RWPE2 (cell line): ENCODE measurements at places on chromosomes 5 and 9.

DNA sequence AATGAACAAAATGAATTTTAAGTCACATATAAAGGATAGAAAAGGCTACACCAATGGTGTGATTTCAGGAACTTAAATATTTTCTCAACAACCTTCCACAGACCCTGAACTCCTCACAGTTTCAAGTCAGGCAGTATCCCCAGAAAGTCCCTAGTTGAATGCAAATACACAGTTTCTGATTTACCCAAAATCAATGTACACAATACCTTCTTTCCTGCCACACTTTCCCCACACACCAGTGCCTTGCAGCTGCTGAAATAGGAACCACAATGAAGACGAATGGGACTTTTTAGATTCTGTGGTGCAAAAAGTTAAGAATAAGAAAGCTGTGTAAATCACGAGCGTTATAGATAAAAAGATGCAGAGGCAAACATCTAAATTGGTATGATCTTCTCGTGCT lies 552.4 kb upstream of the MEF2C start:
- no peak overlapping the region for H3K4me3 ChIP-seq
- no peaks in the 10 kb centered on the region for H3K36me3 ChIP-seq
- no peaks in the 10 kb centered on the region for H3K4me1 ChIP-seq
- no peak overlapping the region for H3K27ac ChIP-seq
- H3K27me3 ChIP-seq: no peaks in the 10 kb centered on the region

GRCh38 chr9:131734781-131735180 lies 5.1 kb downstream of the RAPGEF1 start:
- no peak for DNase-seq
- H3K4me3 ChIP-seq: no peak overlapping the region
- H3K36me3 ChIP-seq: 0 out of 2 replicates have a peak, but pooled peaks cover 5% of the 10 kb centered on the region
- H3K27ac ChIP-seq: peak overlapping the region; percentile 88
- peaks cover 51% of the 10 kb centered on the region for H3K4me1 ChIP-seq
- no peaks in the 10 kb centered on the region for H3K27me3 ChIP-seq

DNA sequence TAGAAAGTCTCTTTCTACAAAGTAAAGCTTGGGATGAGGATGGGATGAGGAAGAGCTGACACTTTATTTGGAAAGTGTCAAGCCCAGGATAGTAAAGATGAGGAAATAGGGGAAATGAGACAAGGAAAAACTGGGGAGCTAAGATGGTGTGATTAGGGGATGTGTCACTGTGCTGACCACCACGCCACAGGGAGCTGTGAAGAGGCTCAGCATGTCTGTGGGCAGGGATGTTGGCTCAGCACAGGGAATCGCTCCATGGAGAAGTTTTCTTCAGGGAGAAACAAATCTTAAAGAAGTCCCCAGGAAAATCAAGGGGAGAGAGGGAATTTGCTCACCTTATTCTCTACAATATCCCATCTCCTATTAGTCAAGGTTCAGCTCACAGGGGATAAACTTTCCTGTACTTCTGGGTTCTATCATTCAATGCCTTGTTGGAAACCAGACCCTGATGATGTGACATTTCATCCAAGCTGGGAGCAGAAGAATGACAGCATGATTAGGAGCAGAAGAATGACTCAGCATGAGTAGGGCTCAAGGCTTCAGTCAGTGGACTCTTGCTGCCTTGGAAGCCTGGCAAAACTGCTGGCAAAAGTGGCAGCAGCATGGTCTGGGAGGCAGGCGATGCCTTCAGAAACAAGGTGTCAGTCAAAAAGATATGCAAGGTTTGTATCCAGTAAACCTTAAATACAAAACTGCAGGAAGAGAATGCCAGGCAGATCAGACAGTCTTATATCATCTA lies 4.9 kb downstream of the HSPB3 start:
- H3K27ac ChIP-seq: no peak overlapping the region
- DNase-seq: no peak
- H3K36me3 ChIP-seq: no peaks in the 10 kb centered on the region
- no peak overlapping the region for H3K4me3 ChIP-seq
- no peaks in the 10 kb centered on the region for H3K4me1 ChIP-seq

DNA sequence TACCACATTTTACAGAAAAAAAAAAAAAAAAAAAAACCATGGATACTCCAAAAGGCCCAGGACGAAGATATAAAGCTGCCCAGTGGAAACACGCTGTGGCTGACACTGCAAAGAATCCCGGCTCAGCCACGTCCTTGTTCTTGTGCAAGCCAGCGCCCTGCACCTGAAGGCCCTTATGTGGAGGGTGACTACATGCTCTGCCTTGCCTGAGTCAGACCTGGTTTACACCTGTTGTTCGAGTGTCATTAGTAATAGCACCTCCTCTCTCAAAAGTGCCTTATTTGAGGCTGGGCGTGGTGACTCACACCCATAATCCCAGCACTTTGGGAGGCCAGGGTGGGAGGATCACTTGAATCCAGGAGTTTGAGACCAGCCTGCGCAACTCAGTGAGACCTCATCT lies 54.3 kb upstream of the ZSWIM6 start:
- DNase-seq: peak; percentile 90
- H3K4me1 ChIP-seq: peaks cover 50% of the 10 kb centered on the region
- H3K27ac ChIP-seq: peak overlapping the region; percentile 32
- H3K27me3 ChIP-seq: no peaks in the 10 kb centered on the region
- H3K36me3 ChIP-seq: no peaks in the 10 kb centered on the region
- no peak overlapping the region for H3K4me3 ChIP-seq

GRCh38 chr9:90060256-90060655 lies 455.4 kb downstream of the GADD45G start:
- H3K4me1 ChIP-seq: no peaks in the 10 kb centered on the region
- no peak for DNase-seq
- no peak overlapping the region for H3K27ac ChIP-seq
- no peaks in the 10 kb centered on the region for H3K27me3 ChIP-seq

DNA sequence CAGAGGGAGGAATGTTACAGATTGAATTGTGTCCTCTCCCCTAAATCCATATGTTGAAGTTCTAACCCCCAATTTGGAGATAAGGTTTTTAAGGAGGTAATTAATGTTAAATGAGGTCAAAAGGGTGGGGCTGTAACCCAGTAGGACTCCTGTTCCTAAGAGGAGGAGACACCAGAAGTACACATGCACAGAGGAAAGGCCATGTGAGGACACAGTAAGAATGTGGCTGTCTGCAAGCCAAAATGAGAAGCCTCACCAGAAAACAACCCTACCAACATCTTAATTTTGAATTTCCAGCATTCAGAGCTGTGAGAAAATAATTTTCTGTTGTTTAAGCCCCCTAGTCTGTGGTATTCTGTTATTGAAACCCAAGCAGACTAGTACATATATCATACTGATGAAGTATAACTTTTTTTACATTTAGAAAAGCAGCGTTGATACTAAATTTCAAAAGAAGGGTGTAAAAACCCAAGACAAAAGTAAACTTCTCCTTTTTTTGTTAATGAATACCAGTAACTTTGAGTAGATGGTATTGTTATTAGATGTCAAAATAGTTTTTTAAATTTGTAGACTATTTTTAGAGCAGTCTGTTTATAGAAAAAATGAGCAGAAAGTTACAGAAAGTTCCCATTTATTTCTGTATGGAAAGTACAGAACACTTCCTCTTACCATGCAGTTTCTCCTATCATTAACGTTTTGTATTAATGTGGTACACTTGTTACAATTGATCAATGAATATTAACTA lies 25.1 kb downstream of the RNF180 start:
- H3K4me1 ChIP-seq: no peaks in the 10 kb centered on the region
- no peak for DNase-seq
- no peak overlapping the region for H3K27ac ChIP-seq
- no peak overlapping the region for H3K4me3 ChIP-seq
- no peaks in the 10 kb centered on the region for H3K36me3 ChIP-seq
- H3K27me3 ChIP-seq: peaks cover 6% of the 10 kb centered on the region

DNA sequence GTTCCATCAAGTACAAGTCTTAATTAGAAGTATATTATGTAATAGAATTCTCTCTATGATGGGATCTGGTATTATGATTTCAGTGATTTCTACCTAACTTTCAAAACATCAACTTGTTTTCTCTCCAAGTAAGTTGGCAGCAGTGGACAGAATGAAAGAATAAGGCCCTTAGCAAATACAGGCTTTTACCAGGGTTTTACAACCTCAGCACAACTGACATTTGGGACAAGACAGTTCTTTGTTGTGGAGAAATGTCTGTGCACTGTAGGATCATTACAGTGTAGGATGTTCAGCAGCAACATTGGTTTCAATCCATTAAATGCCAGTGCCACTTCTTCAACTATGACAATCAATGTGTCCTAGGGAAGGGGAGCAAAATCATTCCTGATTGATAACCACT lies 48.8 kb downstream of the MLANA start:
- no peak overlapping the region for H3K27ac ChIP-seq
- H3K27me3 ChIP-seq: no peaks in the 10 kb centered on the region
- no peak for DNase-seq
- H3K4me3 ChIP-seq: no peak overlapping the region
- H3K36me3 ChIP-seq: peaks cover 6% of the 10 kb centered on the region; the same call in 1 of the 2 replicates
- H3K4me1 ChIP-seq: peaks cover 3% of the 10 kb centered on the region

DNA sequence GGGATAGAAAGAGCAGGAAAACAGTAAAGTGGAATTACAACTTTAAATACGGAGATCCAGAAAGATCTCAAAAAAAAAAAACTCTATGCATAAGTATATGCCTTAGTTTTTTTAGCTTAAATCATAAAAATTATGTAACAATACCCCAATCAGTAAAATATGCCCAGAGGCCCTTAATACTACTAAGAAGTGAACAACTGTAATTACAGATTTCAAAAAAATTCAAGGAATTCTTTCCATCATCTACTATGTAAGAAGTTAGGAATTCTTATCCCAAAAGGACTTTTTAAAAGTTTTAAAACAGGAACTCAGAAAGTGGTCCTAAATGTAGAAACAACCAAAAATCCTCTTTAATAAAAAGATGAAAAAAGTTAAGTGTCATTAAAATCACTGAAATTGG lies 111.3 kb downstream of the SSBP2 start:
- H3K36me3 ChIP-seq: no peaks in the 10 kb centered on the region
- H3K4me3 ChIP-seq: no peak overlapping the region
- H3K27me3 ChIP-seq: no peaks in the 10 kb centered on the region
- DNase-seq: no peak
